ENCODE measurements at places on chromosomes 2 and 18. TPM values are rescaled to one million over a fixed set of nuclear protein-coding genes. Genes with fewer than 3 reads are reported as not detected.

The SALL3 gene
- 0.10 TPM for total RNA-seq

GRCh38 chr2:98643496-98644100, 35.2 kb downstream of the UNC50 start:
- ATAC-seq = no peak

DNA sequence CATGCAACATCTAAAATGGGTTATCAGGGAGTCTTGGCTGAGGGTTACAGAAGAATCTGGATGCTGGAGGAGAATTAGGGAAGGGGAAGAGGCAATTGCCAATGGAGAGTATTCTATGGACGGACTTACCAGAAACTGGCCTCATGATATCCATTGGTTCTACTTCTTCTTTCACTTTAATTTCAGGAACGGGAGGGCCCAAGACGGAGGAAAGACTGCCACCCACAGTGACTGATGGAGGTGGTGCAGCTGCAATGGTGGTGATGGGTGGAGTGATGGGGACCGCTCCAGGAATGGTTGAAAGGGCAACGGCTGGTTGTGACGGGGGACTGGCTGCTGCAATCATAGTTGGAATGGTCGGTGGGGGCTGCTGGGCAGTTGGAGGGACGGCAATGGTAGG, 69.1 kb upstream of the AMMECR1L start:
- ATAC-seq = no peak

GRCh38 chr2:157229572-157229971, 27.9 kb upstream of the GALNT5 start:
- ATAC-seq = no peak

DNA sequence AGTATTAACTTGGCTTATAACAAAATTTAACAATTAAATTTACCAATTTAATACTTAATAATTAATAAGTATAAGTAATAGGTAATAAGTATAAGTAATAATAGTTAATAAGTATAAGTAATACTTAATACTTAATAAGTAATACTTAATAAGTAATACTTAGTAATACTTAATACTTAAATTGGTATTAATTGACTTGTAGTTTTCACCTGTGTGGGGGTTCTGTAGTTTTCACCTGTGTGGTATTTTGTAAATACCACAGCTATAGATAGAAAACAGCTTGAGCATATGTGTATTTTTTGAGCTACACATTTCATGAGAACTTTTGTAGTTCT, 55.4 kb downstream of the MAPRE2 start:
- no peak for ATAC-seq

The MEIS1 gene
- total RNA-seq = 224 TPM

GRCh38 chr2:173077506-173078177, 2.0 kb downstream of the MAP3K20 start:
- no peak for ATAC-seq

GRCh38 chr18:48500517-48500916, 38.3 kb upstream of the CTIF start:
- no peak for ATAC-seq

DNA sequence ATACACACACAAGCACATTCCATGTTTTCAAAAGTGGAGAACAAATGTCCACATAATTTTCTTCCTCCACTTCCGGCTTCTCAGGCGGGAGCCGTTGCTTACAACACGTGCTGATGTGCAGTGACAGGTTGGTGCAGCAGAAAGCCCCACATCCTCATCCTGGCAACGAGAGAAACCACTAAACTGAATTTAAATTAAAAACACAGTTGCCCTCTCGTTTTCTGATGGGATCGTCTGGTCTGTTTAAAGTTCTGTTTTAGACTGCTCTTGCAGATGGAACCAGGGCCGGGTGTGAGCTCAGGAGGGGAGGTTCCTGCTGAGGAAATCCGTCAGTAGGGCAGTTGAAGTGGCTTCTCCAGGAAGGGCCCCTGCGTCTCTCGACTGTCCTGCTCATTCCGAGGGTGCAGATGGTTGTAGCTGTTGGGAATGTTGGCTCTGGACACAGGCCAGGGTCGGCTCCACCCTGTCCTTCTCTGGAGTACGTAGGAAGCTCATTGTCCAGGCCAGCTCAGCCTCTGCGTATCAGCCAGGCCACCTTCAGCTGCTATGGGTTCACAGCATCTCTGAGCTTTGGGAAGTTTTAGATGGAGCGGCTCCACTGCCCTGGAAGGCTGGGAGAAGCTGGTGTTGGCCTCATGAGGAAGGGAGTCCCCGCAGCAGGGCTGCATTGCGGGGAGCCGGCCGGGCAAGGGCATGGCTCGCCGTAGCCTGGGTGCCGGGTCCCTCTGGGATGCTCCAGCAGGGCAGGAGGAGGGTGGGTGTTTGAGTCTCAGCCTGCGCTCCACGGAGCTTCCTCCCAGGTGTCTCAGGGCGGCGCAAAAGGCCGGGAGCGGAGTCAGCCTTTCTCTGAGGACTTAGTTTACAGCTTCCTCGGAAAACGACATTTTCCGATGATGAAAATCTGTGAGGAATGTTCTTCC, 58.3 kb downstream of the NFATC1 start:
- no peak for ATAC-seq

DNA sequence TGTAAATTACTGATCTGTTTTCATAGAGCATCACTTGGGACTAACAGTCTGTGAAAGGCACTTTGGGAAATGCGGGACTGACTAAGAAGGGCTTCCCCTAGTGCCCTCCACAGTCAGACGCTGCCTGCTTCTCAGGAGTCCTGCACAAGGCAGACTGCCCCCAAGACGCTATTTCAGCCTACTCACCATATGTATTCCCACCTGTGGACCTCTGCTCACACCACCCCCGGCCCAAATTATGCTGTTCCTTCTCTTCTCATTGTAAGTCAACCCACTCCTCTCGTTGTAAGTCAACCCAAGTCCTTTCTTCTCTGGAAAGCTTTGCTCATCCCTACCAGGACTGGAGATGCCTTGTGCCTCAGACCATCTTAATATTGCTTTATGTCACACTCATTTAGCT, 175.3 kb downstream of the GFPT1 start:
- no peak for ATAC-seq

The NPAS2 gene
- 13.1 TPM for total RNA-seq

DNA sequence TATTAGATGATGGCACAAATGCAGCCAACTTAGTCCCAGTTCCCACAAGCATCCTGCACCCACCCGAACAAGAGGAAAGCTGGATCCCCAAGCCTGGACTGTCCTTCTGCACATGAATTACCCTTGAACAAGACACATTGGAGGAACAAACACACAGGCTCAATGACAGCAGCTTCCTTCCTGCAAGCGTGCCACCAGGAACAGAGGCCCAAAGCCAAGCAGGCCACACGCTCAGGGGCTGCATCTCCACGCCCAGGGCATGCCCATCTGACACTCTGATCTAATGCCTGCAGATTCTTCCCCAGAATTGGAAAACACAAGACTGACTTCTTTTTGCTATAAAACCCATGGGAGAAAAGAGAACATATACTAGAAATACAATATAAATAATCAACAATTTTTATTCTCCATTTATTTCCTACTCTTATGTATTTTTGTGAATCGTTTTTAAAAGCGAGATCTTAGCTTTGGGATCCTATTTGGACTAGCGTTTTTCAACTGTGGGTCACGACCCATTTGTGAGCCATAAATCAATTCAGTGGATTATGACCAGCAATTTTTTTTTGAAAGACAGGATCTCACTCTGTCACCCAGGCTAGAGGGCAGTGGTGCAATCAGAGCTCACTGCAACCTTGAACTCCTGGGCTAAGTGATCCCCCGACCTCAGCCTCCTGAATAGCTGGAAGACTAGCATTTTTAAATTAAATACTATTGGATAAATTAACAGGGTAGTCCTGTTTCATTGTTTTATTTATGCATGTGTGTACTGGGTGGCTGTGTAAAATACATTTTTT, 34.4 kb downstream of the PSTPIP2 start:
- ATAC-seq = no peak

The SULT1C2 gene
- total RNA-seq = 0.21 TPM

DNA sequence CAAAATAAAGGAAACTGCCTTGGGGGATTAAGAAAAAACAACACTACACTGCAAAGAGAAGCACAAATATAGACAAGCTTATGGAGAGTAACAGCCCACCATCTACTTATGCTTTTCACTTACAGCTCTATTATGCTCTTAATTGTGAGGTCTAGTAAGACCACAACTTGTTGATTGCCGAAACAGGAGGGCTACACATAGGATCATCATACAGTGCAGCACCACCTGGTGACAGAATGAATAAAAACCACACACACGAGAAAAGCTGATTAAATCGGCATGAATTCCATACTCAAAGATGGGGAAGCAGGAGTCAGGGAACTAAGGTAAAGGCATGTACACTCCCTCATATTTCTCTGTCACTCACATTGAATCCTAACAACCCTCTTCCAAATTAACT, 259.2 kb downstream of the IKZF2 start:
- no peak for ATAC-seq

- ATAC-seq = no peak
Observed at GRCh38 chr18:77002496-77002895, 130.1 kb downstream of the MBP start.

The MAP3K19 gene
- total RNA-seq = 34.3 TPM

The DSEL gene
- total RNA-seq = 9.6 TPM

- no peak for ATAC-seq
Observed at GRCh38 chr18:74139888-74140287, 7.7 kb downstream of the FBXO15 start.

The NHEJ1 gene
- 9.9 TPM for total RNA-seq

The FSHR gene
- total RNA-seq = 1.6 TPM

DNA sequence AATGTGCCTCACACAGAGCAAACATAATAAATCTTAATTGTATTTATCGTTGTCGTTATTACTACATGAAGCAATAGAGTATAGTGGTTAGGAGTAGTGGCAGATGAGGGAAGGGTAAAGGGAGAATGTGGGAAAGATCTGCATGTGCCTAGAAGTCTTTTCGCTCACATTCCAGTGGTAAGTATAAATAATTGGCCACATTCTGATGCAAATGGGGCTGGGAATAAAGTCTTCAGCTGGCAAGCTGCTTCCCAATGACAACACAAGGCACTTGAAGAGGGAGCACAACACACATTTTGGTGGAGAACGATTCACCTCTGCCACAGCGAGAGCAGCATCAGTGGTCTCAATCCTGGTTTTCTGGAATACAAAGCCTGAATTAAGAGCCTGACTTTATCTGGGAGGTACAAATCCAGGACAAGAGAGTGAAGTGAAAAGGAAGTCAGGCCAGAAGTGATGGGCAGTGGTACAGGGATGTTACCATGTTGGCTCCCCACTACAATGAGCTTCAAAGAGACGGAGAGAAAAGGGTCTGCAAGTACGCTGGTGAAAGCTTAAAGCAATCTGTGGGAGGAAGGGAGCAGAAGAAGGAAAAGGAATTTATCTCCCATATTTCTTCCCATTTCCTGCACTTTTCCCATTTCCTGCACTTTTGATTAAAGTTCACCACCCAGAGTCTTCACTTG, 112.3 kb downstream of the ARHGAP15 start:
- ATAC-seq = peak; percentile 54

GRCh38 chr2:18077704-18078103, 199.2 kb downstream of the KCNS3 start:
- no peak for ATAC-seq

DNA sequence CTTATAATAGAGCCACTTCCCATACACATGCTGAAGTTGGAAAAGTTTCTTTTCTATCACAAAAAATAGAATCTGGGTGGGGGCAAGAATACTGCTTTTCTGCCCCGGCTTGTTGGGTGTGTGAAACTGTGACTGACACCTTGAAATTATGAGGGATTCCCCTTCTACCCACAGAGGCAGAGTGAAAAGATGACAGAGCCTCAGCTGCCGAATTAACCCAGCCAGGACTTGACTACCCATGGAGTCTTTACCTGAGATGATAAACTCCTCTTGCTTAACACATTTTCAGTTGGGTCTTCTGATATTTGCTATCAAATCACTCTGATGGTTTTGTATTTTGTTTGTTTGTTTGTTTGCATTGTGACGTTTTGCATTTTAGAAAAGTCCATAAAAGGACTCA, 66.0 kb upstream of the PMAIP1 start:
- no peak for ATAC-seq

The CHRNG gene
- total RNA-seq = 0.50 TPM

GRCh38 chr2:215404348-215405012, 31.4 kb downstream of the FN1 start:
- no peak for ATAC-seq

The SMAD7 gene
- 9.4 TPM for total RNA-seq

The PROM2 gene
- 0.71 TPM for total RNA-seq

The LAMA1 gene
- total RNA-seq = 7.4 TPM

- ATAC-seq = no peak
Observed at GRCh38 chr2:144548088-144548487, 28.2 kb upstream of the ZEB2 start.

DNA sequence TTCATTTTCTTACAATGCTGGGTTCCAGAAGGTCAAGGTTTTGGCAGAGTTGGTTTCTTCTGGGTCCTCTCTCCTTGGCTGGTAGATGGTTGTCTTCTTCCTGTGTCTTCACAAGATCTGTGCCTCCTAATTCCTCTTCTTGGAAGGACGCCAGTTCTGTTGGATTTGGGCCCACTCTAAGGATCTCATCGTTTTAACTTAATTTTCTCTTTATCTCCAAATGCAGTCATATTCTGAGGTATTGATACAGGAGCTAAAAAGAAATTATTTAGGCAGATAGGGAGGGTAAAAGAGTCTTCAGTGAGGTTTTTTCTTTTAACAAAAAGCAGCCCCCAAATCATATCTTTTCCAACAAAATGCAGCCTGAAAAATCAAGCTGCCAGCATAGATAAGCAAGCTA, 998.4 kb downstream of the SOCS6 start:
- no peak for ATAC-seq

The SPP2 gene
- total RNA-seq = 0.53 TPM

The BOLL gene
- 0.18 TPM for total RNA-seq

The TCF23 gene
- 0.35 TPM for total RNA-seq

GRCh38 chr2:185044323-185044874, 446.1 kb downstream of the ZNF804A start:
- no peak for ATAC-seq

The SLC19A3 gene
- 0.38 TPM for total RNA-seq

DNA sequence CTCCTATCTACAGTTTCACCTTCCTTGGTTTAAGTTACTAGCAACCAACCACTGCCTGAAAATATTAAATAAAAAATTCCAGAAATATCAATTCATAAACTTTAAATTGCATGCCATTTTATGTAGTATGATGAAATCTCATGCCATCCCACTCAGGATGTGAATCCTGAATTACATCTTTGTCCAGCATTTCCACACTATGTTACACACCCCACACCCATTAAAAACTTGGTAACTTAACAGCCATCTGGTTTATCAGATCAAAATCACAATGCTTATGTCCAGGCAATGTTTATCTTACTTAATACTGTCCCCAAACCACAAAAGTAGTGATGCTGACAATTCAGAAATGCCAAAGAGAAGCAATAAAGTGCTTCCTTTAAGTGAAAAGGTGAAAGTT, 21.6 kb downstream of the CUL3 start:
- ATAC-seq = no peak

The CYP27A1 gene
- 12.0 TPM for total RNA-seq

- no peak for ATAC-seq
Observed at GRCh38 chr2:88860421-88861075, 169.1 kb downstream of the RPIA start.
